Calu3 (cell line): ENCODE measurements at places on chromosomes 1 and 21.

DNA sequence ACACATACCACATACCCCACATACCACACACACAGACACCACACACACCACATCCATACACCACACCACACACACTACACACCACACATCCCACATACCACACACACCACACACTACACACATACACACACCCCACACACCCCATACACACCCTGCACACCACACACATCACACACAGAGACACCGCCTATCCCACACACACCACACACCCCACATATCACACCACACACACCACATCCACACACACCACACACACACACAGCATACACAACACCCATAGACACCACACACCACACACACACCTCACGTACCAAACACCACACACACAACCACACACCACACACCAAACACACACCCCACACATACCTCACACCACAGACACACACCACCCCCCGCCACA lies 68.3 kb downstream of the SLC9A1 start:
- DNase-seq, result no peak
- H3K27ac ChIP-seq, result no peak overlapping the region
- no peak overlapping the region for H3K4me3 ChIP-seq
- peaks cover 8% of the 10 kb centered on the region for H3K4me1 ChIP-seq
- H3K27me3 ChIP-seq, result no peaks in the 10 kb centered on the region
- H3K36me3 ChIP-seq, result no peaks in the 10 kb centered on the region

DNA sequence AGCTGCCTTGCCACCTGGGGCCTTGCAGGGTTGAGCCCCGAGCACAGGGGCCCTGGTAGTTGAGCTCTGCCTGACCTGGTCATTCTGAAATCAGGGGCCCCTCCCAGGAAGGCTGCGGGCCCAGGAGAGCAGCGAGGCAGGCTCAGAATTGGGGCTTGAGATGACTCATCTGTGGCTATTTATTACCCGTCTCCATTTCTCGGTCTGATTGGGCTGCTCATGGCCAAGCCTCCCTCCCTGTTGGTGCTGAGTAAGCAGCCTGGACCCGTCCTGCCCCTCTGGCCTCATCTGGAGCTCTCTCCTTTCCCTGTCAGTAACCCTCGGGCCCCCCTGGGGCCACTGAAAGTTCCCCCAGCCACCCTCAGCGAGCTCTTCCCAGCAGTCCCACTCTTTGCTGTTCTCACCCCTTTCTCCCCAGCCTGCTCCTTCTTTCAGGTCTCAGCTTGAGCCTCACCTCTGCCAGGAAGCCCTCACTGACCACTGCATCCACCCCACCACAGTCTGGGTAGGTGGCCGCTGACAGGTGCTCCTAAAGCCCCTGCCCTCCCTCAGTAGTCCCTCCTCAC lies 11.0 kb upstream of the TNFRSF8 start:
- H3K27me3 ChIP-seq, result no peaks in the 10 kb centered on the region
- peak overlapping the region; percentile 24 for H3K4me3 ChIP-seq
- H3K27ac ChIP-seq, result peak overlapping the region; percentile 18
- H3K4me1 ChIP-seq, result peaks cover 13% of the 10 kb centered on the region

GRCh38 chr1:228017356-228018124 lies 10.7 kb downstream of the WNT3A start:
- H3K27me3 ChIP-seq, result peaks cover 22% of the 10 kb centered on the region
- no peak overlapping the region for H3K27ac ChIP-seq
- no peak for DNase-seq

DNA sequence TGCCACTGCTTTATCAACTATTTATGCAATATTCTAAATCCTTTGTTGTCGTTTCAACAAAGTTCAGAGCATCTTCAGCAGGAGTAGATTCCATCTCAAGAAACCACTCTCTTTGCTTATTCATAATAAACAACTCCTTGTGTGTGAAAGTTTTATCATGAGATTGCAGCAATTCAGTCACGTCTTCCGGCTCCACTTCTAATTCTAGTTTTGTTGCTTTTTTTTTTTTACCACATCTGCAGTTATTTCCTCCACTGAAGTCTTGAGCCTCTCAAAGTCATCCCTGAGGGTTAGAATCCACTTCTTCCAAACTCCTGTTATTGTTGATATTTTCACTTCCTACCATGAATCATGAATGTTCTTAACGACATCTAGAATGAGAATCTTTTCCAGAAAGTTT lies 14.8 kb upstream of the ETS2 start:
- H3K27ac ChIP-seq, result no peak overlapping the region
- H3K27me3 ChIP-seq, result no peaks in the 10 kb centered on the region
- H3K4me3 ChIP-seq, result no peak overlapping the region
- H3K4me1 ChIP-seq, result peaks cover 14% of the 10 kb centered on the region

GRCh38 chr1:187844313-187844712 lies 1015.6 kb downstream of the PLA2G4A start:
- H3K4me1 ChIP-seq, result peaks cover 1% of the 10 kb centered on the region
- no peaks in the 10 kb centered on the region for H3K27me3 ChIP-seq
- no peaks in the 10 kb centered on the region for H3K36me3 ChIP-seq
- H3K4me3 ChIP-seq, result no peak overlapping the region
- H3K27ac ChIP-seq, result no peak overlapping the region
- DNase-seq, result no peak

- H3K27me3 ChIP-seq, result no peaks in the 10 kb centered on the region
- H3K4me1 ChIP-seq, result peaks cover 83% of the 10 kb centered on the region
- DNase-seq, result no peak
- peak overlapping the region; percentile 75 for H3K4me3 ChIP-seq
- peak overlapping the region; percentile 82 for H3K27ac ChIP-seq
- H3K36me3 ChIP-seq, result peaks cover 99% of the 10 kb centered on the region
Measured at GRCh38 chr1:94531664-94532063, 9.9 kb downstream of the F3 start.
